ENCODE measurements at places on chromosomes 3 and 15.
A peak's percentile ranks its signal among the peaks of the same experiment; 100 is the strongest.

GRCh38 chr3:30035935-30036567, 570.4 kb upstream of the TGFBR2 start:
- no peak for DNase-seq

DNA sequence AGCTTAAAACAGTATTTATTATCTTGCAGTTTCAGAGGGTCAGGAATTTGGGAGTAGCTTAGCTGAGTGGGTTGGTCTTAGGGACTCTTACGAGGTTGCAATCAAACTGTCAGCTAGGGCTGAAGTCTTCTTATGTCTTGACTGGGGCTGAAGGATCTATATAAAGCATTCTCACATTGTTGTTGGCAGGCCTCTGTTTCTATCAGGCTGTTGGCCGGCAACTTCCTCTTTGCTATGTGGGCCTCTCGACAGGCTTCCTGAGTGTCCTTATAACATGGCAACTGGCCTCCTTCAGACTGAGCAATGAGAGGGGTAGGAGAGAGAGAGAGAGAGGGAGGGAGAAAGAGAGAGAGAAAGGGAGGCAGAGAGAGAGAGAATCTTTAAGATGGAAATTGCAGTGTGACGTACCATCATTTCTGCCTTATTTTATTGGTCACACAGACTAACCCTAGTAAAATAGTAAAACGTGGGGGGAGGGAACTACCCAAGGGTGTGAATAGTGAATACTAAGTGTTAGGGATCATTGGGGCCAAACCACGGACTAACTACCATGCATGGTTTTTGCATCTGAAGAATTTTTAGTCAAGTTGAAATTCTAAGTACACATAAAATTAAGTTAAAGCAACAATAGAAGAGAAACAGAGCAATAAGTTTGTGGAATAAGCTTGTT, 16.1 kb downstream of the FGF7 start:
- DNase-seq = no peak

DNA sequence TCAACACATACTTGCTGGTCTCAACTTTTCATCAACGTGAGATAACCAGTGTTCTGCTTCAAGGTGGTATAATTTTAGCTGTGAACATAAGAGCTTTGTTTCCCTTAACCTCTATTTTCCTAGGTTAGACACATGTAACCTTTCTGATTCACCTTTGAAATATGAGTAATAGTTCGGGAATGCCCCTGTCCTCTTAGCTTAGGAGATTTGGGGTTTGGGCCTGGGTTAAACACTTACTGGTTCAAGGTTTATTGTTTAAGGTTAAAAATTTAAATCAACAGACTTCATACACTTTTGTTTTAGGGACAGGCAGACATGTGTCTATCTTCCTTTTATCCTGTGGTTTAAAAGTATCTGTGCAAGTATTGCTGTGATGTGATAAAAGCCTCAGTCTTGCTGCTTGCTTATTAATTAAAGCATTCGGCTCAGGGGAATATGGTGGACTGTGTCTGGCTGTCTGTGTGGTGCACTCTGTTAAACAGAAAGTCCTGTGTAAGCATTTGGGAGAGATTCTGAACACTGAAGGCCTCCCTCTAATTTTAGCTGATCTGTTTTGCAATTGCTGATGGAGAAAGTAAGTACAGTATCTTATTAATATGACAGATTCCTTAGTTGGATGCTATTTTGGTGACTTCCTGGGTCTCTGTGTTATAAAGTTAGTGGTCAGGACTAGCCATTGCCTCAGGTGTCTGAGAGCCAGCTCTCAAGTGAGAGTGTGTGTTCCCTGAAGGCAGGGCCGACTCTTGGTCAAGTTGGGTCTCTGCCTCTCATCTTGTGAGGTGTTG, 81.8 kb downstream of the USP13 start:
- no peak for DNase-seq

- no peak for DNase-seq
Observed at GRCh38 chr3:124117486-124117885, 125.6 kb upstream of the ROPN1 start.

DNA sequence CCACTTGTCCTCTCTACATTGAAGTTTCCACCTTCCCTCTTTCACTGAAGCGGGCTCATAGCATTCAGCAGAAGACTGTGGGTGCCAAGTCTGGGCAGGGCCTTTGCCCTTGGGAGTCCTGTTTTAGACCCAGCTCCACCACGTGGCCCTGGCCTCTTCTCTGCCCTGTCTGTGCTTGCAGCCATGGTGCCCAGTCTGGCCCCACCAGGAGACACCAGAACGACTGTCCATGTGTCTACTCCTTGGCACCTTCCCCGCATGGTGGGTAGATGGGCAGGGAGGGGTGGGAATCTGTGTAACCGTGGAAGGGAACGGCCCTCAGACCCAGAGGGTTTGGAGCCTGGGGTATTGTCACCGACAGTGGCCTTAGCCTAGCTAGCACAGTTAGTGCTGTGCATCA, 17.9 kb upstream of the EMC3 start:
- no peak for DNase-seq

- no peak for DNase-seq
Observed at GRCh38 chr3:82773207-82773606, 1011.8 kb upstream of the GBE1 start.

DNA sequence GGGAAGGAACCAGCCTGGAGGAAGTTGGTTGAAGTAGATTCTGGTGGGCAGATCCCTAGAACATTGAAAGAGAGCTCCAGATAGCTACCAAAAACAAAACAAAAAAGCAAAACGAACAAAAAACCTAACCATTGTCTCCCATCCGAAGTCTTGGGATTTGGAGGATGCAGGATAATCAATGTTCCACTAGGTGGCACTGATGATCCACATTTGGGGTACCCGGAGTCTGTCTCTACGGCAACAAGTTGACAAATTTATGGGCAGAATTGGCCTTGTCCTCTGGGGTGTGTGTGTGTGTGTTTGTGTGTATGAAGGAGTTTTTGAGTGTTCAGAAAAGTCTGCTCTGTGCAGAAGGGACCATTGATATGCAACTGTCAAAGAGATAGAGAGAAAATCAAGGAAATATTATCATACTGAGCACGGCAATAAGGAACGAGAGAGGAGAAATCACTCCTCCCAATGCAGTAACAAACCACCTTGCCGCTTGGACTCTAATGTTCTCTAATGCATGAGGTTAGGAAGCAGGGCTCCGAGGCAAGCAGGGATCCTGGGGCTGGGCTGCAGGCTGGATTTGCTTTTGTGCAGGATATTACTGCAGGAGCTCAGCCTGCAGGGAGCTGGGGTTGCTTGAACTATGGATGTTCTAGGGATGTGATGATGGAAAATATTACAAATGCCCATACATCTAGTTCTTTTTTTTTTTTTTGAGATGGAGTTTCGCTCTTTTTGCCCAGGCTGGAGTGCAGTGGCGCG, 59.8 kb upstream of the KLHL25 start:
- DNase-seq = peak; percentile 75

DNA sequence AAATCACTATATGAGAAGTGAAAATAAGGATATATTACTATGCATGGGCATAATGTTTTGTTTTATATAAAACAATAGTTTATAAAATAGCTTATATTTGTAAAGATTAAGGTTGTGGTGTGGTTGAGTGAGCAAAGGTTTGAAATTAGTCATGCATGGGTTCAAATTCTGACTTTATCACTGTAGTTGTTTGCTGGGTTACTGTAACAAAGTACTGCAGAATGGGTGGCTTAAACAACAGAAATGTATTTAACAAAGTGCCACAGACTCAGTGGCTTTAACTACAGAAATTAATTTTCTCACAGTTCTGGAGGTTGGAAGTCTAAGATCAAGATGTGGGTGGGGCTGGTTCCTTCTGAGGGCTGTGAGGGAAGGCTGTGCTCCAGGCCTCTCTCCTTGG, 184.8 kb upstream of the THRB start:
- no peak for DNase-seq

- DNase-seq = no peak
Observed at GRCh38 chr3:15113471-15113870, 14.5 kb upstream of the RBSN start.

- peak; percentile 33 for DNase-seq
Observed at GRCh38 chr3:66021731-66022131, 17.0 kb downstream of the MAGI1 start.

DNA sequence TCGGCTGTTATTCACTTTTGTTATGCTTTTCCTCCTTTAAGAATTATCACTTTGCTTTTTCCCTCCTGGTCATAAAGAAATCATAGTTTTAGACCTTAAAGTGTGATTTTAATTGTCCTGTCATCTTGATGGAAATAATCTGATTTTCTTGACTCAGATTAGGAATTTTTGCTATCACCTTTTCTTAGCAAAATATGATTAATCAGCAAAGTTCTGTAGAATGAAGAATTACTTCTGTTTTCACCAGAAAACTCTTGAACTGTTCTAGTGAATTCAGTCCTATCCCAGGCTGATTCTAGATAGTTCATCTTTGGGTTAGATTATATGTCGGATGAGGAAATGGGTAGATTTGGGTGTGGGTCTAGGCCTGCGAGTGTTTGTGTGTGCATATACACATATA, 12.2 kb downstream of the CMSS1 start:
- no peak for DNase-seq

GRCh38 chr3:48845170-48845569, 2.5 kb downstream of the PRKAR2A start:
- no peak for DNase-seq

DNA sequence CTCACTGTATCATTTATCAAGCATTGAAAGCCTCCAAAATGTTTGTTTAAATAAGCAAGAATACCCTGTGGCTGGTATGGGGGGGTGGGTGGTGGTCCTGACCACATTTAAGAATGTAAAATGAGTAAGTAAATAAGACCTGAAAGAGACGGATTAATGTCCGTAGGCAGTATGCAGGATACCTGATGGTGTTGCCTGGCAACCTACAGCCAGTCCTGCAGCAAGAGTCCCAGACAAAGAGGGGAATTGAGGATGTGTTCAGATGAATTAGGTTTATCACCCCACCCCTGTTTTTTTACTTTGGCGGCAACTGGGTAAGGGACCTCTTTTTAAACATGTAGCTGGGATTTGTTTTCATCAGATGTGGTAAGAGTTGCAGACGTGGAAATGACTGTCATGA, 99.8 kb upstream of the BFSP2 start:
- no peak for DNase-seq

DNA sequence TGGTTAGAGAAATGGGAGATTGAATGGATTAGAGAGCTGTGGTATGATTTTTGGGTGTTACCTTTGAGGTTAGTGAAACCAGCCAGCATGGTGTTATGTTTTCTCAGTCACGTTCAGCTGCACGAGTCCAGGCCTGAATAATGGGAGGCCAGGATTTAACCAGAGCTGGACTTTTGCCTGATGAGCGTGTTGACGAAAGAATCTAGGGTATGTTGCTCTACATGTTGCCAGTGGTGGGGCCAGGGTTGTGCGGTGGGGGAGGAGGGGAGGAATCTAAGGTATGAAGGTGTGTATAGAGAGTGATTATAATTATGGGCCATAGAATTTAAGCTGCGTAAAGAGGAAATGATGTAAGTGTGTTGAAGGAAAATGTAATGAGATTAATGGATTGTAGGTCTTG, 22.8 kb downstream of the MINDY2 start:
- peak; percentile 61 for DNase-seq

DNA sequence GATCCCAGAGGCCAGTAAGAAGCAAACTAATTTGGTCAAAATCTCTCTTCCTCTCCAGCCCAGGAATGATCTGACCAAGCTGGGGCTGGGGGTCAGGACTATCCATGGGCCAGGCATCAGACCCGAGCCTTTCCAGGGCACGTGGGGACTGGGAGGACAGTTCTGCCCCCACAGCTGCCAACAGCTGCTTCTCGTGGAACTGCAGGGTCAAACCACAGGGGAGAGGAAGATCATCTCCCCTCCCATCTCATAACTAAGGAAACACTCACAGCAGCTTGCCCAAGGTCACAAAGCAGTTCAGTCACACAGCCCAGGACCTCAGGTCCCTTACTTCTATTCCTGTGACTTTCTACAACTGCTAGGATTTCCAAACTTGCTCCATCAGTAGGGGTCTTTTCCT, 47.1 kb downstream of the DAPK2 start:
- no peak for DNase-seq

DNA sequence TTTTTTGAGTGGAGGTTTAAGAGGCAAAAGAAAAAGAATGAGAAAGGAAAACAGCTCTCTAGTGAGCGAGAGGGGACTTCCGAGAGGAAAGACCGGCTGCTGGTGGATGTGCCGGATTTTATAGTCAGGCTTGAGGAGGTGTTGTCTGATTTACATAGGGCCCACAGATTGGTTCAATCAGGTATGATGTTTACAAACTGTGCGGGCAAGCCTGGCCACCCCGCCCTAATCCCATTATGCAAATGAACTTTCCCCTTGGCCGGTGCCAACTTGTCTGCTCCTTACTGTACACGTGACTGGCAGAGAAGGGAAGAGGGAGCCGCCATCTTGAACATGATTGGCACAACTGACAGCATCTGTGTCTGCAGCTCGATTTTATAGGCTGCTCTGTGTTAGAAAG, 44.7 kb downstream of the FAM43A start:
- DNase-seq = peak; percentile 64

GRCh38 chr3:182795389-182795782, 2.1 kb downstream of the ATP11B start:
- DNase-seq = no peak

DNA sequence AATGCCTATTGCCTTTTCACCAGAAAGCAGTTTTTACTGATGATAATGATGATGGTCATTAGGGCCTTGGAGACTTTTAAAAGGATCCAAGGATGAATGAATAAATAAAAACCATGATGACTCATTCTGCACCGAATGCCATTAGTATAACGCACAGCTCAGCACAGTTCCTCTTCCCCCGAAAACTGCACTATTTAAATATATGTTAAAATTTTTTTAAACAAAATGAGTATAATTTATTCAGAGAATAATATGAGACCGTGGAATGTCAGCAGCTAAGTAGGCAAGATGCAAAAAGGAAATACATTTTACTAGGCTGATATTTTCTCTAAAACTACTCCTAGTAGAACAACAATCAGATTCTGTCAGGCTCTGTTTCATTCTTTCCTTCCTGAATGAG, 83.4 kb upstream of the NANOGP8 start:
- no peak for DNase-seq

DNA sequence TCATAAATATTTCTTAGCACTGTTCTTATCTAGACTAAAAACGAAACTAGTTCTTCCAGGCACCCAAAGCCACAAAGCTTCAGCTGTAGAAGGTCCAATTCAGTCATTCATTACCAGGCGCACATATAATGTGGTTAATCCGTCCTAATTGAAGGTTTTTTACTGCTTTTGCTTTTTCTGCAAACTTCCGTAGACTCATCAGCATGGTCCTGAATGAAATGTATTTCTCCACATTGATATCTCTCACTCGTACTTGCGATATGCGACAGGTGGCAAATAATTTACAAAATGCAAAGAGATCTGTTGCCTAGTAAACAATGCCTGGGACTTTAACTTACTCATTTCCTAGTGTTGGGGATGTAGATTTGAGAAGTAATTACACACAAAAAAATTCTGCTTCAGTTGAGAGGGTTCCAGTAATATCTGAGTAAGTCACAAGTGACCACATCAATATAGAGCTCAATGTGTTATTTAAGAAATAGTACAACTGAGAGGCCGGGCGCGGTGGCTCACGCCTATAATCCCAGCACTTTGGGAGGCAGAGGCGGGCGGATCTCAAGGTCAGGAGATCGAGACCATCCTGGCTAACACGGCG, 75.0 kb upstream of the MBNL1 start:
- no peak for DNase-seq

GRCh38 chr15:39330061-39330460, 250.8 kb upstream of the THBS1 start:
- no peak for DNase-seq
